Articular chondrocyte of knee joint (primary cell): ENCODE measurements at places on chromosomes 5 and 9. TPM values are rescaled to one million over a fixed set of nuclear protein-coding genes. Genes with fewer than 3 reads are reported as not detected.

The PCA3 gene
- total RNA-seq, result 0.65 TPM in 2 replicates

The MYMK gene
- total RNA-seq, result not detected in 2 replicates

The ADAMTSL1 gene
- total RNA-seq, result 206 and 277 TPM in 2 replicates

The FLT4 gene
- total RNA-seq, result 0.13 TPM in 1 of 2 replicates, not detected in the other

The FCN2 gene
- total RNA-seq, result not detected in 2 replicates

The FCN1 gene
- not detected in 2 replicates for total RNA-seq

The RGS3 gene
- 83.4 and 87.5 TPM in 2 replicates for total RNA-seq

The IRF1 gene
- total RNA-seq, result 18.3 and 33.6 TPM in 2 replicates

The PITX1 gene
- 162 and 175 TPM in 2 replicates for total RNA-seq

The SLC22A4 gene
- 6.1 and 9.5 TPM in 2 replicates for total RNA-seq

The FOXD4L6 gene
- 0.13 TPM in 1 of 2 replicates, not detected in the other for total RNA-seq

The SLCO4C1 gene
- total RNA-seq, result not detected in 2 replicates

The MEIKIN gene
- total RNA-seq, result not detected in 2 replicates

The ZNF618 gene
- 6.6 and 9.8 TPM in 2 replicates for total RNA-seq

The HAVCR2 gene
- total RNA-seq, result 0.26 and 0.43 TPM in 2 replicates

The SLC6A7 gene
- total RNA-seq, result not detected in 2 replicates

The VCAN gene
- 337 and 413 TPM in 2 replicates for total RNA-seq

The SLC34A3 gene
- not detected in 2 replicates for total RNA-seq

The TAF11L10 gene
- total RNA-seq, result not detected in 2 replicates

The PKD2L2 gene
- total RNA-seq, result 0.13 TPM in 1 of 2 replicates, not detected in the other

The PCDHA13 gene
- 0.11 and 0.13 TPM in 2 replicates for total RNA-seq

The PIGO gene
- total RNA-seq, result 10.6 and 13.5 TPM in 2 replicates

The MCTP1 gene
- 0.39 and 0.86 TPM in 2 replicates for total RNA-seq

The HTR1A gene
- not detected in 2 replicates for total RNA-seq

The WWC1 gene
- total RNA-seq, result 1.1 and 3.3 TPM in 2 replicates

The TAF11L5 gene
- not detected in 2 replicates for total RNA-seq

The TXNDC8 gene
- total RNA-seq, result not detected in 2 replicates

The PCAT7 gene
- 0.13 and 0.86 TPM in 2 replicates for total RNA-seq

The ARHGEF37 gene
- 1.3 and 1.6 TPM in 2 replicates for total RNA-seq

The TLN1 gene
- 275 and 305 TPM in 2 replicates for total RNA-seq

The GABRA1 gene
- not detected in 2 replicates for total RNA-seq

The RRAGA gene
- 90.7 and 105 TPM in 2 replicates for total RNA-seq

The GFRA3 gene
- not detected in 2 replicates for total RNA-seq

The ANKRD18A gene
- not detected in 2 replicates for total RNA-seq

The SAXO1 gene
- 0.13 and 0.22 TPM in 2 replicates for total RNA-seq

The SHOC1 gene
- 0.11 and 0.13 TPM in 2 replicates for total RNA-seq

The MORN5 gene
- total RNA-seq, result 0.65 TPM in 1 of 2 replicates, not detected in the other

The GFPT2 gene
- 59.0 and 66.6 TPM in 2 replicates for total RNA-seq

The NTNG2 gene
- total RNA-seq, result 32.0 and 40.5 TPM in 2 replicates

The NTRK2 gene
- 19.3 and 27.5 TPM in 2 replicates for total RNA-seq

The CDX1 gene
- total RNA-seq, result 0.22 TPM in 1 of 2 replicates, not detected in the other

The IFNA13 gene
- 0.11 TPM in 1 of 2 replicates, not detected in the other for total RNA-seq

The FBP2 gene
- not detected in 2 replicates for total RNA-seq

The ANKRD20A1 gene
- not detected in 2 replicates for total RNA-seq

The ANKRD31 gene
- total RNA-seq, result 0.13 and 0.65 TPM in 2 replicates

The POU5F2 gene
- total RNA-seq, result 4.3 and 4.9 TPM in 2 replicates

The SLC36A1 gene
- 12.7 and 16.0 TPM in 2 replicates for total RNA-seq

The CAMK4 gene
- total RNA-seq, result 0.11 and 0.91 TPM in 2 replicates

The TTC23L gene
- 0.78 and 1.4 TPM in 2 replicates for total RNA-seq

The CAVIN4 gene
- 0.76 and 0.91 TPM in 2 replicates for total RNA-seq

The RASEF gene
- under 0.01 and 0.11 TPM in 2 replicates for total RNA-seq
